Sigmoid colon (tissue), 7 donors: ENCODE measurements at places on chromosomes 7 and 10. TPM values are rescaled to one million over a fixed set of nuclear protein-coding genes. Genes with fewer than 3 reads are reported as not detected.

Gene OR2A12
- total RNA-seq = not detected

Gene KIF11
- 0.83 TPM for total RNA-seq

Gene MYOF
- 33.6 TPM for total RNA-seq

Gene ITGA8
- total RNA-seq = 0.66 TPM

Gene DRGX
- total RNA-seq = not detected

Gene ZPBP
- total RNA-seq = not detected

DNA sequence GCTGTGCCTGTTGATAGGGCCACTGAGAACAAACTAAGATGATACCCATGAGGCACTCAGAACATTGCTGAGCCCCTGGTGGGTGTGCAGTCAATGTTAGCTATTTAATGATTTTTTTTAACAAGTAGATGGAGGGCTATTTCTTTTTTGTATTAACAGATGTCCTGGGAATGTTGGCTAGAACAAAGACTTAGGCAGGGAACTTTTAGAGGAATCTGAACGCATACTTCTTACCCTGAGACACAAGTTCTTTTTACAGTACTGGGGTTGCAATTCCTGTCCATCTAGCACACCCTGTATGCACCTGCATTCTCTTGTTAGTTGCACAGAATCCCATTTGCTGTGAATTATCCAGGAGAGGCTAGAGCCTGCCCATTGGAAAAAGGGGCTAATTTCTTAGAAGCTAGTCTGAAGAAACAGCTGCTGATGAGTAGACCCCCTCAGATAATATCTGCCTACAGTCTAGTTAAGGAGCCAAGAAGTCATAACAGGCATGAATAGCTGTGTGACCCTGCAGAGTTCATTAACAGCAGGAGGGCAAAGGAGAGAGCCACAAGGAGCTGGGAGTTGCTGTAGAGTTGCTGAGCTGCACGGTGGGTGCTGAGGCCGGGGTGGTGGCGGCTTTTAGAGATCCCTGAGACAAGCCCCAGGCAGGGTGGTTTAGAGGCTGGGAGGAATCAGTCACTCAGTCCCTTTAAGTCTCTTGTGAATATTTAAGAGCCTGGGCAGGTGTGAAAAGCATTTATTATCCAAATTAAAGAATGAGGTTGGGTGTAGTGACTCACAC, 103.7 kb upstream of the FZD8 start:
- no peak for DNase-seq

- no peak for DNase-seq
Measured at GRCh38 chr10:33151344-33151864, 183.1 kb downstream of the NRP1 start.

DNA sequence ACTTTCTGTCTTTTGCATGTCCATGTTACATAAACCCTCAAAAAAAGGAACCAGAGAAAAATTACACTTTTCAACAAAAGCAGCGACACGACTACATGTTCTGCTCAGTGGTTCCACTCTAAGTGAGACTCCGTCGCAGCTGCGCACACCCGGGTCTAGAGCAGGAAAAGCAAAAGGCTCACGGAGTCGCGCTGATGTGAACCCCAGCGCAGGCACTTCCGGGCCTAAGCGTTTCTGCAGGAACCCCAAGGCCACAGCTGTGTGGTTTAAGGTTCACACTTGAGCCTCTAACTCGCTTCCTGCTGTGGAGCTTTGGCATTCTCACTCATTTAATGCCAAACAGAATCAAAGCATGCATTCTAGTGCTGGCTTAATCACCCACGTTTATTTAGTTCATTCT, 240.3 kb downstream of the DNAJB6 start:
- no peak for DNase-seq

DNA sequence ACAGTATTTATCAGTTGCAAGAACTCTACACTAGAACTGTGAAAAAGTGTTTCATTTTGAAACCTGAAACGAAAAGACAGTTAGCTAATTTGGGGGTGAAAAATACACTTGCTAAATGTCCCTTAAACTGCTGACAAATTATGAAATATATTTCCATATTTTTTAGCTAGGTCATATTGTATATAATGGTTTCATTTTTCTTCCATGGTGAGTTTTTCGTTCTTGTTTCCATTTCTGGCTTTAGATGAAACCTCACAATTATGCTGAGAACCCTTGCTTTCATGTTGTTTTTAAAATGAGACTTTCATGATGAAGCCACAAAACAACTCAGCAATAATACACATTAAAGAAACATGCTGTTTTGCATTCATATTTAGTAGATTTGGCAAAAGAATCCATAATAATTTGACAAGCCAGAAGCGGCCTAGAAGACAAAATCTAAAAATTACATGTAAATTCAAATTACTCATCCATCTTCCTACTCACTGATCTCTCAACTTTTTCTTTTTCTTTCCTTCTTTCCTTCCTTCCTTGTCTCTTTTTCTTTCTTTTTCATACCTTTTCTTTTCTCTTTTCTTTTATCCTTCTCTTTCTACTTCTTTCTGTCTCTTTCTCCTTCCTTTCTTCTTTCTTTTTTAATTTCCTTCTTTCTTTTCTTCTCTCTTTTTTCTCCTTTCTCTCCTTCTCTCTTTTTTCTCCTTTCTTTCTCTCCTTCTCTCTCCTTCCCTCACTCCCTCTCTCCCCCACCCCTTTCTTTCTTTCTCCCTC, 46.5 kb upstream of the ITGB8 start:
- DNase-seq = no peak

DNA sequence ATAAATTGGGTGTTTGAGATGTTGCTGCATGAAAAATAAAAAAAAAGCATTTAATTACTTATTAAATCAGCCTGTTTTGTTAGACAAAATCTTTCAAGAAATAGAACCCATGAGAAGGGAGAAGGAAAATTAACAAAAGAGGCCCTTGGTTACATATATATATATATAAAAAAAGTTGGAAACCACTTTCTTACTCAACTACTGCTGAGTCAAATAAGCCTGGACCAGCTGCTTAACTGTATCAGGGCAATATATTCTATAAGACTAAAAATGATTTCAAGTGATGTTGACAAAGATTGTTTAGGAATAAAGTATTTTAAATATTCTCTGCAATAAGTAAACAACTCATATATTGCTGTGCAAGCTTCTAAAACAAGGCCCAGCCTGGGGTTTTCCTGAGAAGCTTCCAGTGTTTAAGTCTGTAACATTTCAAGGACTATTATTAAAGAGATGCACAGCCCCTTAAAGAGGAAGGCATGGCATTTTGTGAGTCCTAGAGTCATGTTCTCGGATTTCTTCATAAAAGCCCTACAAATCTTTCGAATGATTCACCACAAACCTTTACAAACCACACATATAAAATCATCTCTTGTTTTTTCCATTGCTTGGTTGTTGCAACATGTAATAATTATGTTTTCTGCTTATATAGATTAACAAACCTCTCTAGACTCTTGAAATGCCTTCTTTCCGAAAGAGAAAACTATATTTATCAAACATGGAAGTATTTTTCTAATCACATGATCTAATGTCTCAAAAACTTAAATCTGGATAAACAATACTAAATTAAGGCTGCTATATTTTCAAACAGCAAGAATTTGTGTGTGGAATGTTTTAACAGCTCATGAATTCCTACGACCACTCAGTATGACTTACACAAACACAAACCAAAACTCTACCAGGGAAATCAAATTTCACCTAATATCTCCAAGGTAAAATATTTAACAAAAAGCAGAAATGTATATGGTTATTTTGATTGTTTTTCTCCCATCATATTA, 14.3 kb downstream of the JAZF1 start:
- no peak for DNase-seq

DNA sequence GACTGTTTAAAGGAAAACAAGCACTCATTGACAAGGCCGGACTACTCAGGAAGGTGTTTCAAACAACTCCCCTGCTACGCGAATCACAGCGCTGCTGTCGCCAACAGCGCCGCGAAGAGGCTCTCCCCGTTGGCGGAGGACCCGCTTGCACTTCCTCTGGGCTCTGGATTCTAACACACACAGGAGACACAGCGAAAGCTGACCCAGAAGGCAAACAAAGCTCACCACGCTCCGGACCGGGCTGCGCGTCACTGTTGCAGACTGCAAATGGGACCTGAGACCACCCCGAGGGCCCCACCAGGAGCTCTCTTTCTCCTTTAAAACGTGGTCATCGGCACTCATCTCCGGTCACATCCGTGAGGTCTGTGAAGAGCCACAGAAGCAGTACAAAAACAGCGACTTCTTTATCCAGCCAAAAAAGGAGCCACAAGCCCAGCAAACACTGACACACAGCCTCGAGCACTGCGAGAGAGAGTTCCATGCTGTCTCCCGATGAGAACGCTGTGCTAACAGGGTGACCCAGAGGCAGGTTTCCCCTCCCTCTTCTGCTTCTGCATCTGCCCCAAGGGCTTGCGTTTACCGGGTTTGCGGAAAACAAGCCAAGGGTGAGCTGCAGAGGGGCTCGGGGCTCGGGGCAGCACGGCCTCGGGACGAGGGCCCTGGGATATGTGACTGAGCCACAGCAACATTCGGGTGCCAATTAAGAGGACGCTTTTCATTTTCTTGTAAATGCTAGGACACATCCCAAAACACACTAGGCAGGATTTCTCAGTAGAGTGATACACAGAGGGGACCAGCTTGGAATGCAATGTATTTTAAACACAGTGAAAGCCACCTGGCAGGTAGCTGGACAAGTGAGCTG, 41.3 kb downstream of the AMZ1 start:
- DNase-seq = peak; percentile 85
